ENCODE measurements at places on chromosomes 12 and 14.
A peak's percentile ranks its signal among the peaks of the same experiment; 100 is the strongest.

- no peak for DNase-seq
Observed at GRCh38 chr14:44639781-44640385, 132.8 kb upstream of the FSCB start.

DNA sequence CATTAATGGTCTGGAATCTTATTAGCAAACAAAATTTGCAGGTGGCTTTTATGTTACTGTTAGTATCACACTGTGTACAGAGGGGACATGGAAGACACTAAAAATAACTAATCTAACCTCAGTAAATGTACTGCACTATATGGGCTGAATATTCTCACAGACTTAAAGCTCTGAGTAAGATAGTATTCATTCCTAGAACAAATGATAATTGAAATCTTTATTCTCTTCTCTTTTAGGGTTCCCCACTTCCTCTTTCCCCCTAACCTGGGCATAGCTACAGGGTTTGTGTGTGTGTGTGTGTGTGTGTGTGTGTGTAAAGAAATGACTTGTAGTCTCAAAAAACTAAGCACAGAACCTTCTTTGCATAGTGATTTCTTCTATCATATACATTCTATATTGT, 21.4 kb upstream of the HECTD1 start:
- DNase-seq: no peak

DNA sequence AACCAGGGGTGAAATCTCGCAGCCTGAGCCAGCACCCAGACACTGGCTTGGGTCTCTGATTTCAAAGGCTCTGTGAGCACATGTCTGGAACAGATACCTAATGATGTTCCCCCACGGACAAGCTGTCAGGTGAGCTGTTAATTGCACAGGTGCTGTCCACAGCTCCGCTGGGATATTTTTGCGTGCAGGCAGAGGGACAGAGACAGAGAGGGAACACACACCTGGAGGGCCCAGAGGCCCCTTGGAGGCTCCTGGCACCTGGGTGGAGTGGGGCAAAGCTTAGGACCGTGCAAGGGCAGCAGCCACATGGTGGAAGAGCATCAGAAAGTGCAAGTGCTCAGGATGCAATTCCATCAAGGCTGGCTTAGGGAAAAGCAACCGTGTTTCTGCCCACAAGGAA, 57.3 kb downstream of the ARL6IP4 start:
- DNase-seq: no peak

- DNase-seq: no peak
Observed at GRCh38 chr12:104579718-104580495, 123.2 kb downstream of the CHST11 start.

DNA sequence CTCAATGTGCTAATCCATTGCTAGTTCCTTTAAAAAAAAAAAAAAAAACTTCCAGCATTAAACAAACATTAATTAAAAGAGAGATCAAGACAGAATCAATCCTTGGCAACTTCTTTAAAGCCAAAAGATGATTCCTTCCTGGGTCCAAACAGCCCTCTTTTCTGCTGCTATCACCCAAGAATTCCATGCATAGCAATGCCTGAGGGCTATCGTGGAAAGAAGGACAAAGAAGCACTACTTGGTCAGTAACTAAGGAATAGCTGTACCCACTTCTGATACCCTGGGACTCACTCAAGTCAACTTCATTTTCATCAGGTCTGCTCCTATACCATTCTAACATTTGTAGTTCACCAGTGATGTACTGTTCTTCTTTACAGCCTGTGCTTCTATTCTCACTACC, 51.8 kb downstream of the SLC38A2 start:
- no peak for DNase-seq

GRCh38 chr12:65603438-65604351, 220.6 kb upstream of the HMGA2 start:
- no peak for DNase-seq

- no peak for DNase-seq
Observed at GRCh38 chr12:21413369-21414277, 23.8 kb upstream of the PYROXD1 start.

DNA sequence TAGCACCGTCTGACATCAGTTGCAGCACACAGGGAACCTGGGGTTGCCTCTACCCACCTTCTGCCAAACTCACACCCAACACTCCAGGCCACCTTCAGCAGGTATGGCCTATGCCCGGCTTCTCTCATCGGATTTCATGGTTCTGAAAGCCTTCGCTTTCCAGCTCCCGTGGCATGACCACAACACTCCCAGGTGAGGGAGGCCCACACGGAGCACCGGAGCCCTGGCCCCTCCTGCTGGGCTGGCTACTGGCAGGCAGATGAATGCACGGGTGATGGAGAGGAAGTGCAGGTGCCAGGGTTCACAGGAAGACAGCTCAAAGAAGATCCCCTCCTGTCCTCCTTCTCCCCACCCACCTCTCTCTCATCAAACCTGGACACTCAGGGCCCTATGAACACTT, 37.2 kb downstream of the CACNA2D4 start:
- DNase-seq: no peak

DNA sequence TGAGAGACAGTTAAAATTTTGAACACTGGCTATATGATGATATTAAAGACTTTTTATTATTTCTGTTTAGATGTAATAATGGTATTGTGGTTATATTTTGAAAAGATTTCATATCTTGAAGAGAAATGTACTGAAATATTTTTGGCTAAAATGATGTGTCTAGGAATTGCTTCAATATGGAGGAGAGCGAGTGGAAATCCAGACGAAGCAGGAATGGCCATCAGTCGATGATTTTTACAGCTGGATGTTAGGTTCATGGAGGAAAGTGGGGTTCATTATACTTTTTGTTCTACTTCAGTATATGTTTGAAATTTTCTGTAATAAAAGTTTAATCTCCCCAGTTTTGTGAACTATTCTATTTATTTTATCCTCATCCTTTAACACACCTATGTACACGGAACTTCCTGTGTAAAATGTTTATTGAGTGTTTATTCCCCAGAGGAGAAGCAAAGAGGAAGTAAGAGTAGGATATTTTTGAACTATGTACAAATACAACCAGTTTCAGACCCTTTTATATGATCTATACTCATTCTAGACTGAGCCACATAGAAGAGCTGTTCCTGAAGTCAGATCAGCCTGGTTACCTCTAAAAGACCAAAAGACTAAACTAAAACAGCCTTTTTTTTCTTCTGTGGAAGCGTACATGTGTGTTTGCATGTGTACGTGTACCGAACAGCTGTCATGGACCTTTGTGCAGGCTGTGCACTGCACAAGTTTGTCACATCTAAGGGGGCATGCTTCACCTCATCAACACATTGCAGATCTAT, 211.0 kb upstream of the NUDT4 start:
- DNase-seq: no peak

DNA sequence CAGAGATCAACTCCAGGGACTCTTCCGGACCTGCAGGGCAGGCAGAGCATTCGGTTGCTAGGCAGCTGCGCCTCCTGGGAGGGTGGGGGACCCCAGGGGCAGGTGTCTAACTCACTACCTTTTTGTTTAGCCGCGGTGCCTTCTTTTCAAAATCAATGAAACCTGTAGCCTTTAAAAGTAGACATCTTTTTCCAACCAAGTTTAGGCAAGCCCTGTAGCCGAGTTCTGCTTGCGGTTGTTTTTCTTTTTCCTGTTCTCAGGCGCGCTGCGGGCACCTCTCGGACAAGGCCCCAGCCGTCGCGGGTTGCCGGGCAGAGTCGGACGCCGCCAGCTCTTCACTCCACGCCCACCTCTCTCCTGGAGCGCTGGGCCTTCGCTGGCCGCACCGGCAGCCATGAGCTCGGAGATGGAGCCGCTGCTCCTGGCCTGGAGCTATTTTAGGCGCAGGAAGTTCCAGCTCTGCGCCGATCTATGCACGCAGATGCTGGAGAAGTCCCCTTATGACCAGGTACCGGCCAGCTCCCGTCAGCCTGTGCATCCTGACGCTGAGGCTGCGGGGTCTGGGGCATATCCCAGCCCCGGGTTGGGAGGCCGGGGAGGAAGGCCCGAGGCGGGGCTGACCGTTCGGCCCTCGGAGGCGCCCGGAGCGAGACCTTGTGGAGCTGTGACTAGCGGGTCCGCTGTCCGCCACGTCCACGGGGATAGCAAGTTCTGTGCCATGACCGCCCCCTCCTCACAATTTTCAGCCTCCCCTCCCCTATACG, at the start of gene TTC8:
TTC8 (plus strand) TSS at position 338 of the 764 bp plus-strand sequence; CDS start at position 395, 57 bp downstream.
- DNase-seq: peak; percentile 68

GRCh38 chr12:127685491-127685890, 581.5 kb upstream of the TMEM132C start:
- no peak for DNase-seq

GRCh38 chr12:8080120-8080519, 2.0 kb upstream of the NECAP1 start:
- no peak for DNase-seq

DNA sequence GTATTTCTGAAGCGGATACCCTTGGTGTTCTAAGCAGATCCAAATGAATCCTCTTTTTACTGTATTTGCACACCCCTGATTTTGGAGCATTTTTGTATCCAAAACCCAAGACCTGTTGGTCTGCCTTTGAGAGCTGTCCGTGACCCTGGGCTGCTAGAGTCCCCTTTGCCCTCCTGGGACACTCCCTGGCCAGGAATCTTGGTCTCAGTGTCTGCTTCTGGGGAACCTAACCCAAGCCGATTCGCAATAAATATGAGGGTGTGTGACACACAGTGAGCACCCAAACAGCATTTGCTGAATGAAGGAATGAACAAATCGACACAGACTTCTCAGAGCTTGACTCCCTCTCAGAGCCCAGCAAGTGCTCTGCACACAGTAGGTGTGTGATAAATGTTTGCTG, 92.9 kb downstream of the SCARB1 start:
- DNase-seq: no peak

DNA sequence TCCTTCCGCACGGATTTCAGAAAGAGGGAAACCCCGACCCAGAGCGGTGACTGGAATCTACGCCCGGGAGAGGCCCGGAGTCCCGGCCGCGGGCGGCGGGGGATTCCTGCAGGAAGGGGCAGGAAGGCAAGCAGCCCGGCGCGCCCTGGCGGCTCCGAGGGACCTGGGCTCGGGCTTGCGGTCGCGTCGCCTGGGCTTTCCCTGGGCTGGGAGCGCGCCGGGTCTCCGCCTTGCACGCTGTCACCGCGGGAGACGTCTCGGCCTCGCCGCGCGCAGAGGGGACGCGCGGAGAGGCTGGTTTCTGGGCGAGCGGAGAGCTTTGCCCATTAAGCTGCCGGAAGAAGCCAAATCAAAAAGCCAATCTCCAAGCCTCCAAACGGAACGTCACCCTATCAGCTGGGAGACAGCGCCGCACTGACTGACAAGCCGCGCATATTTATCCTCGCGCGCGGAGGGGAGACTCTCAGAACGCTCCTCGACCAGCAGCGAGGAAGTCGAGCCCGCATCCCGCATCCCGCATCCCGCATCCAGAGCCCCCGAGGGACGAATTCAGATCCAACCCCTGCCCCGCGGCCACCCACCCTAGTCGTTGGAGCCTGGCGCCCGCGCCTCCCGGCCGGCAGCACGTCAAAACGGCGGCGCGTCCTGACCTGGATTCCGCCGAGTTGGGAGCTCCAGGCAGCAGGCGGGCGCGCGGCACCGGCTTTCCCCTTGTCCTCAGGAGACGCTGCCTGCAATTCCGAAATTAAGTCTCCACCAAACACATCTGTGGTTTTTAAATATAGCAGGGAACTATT, at the start of gene SLC8A3:
SLC8A3 (minus strand) TSS at position 293 of the 797 bp plus-strand sequence. CDS start 20,529 bp downstream, outside the sequence.
- DNase-seq: no peak

DNA sequence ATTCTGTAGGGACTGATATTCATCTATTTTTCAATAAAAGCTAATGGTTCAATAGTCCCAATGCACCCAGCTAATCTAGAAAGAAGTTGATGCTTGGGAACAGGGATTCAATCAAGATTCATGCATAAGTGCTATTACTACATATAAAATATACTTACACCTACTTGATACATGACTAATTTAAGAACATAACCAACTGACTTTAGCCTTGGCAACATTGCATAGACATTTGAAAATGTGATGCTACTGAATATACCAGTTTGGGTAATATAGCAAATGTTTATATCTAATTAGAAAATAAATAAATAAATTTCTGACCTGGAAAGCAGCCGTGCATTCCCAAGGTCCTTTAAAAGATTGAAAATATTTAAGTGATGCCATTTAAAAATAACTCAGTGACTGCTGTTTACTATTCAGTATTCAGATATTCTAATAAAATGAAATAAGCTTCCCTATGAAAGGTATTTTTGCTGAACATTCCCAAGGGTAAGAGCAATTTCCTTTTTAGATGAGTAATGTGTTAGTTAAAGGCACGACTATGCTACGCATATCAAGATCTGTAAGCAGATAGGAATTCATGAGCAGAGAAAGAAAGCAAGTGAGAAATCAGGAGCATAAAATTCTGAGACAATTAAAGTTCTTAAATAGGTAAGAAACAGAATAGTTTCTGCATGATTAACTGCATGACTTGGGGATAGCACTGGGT, 160.6 kb upstream of the SYT1 start:
- DNase-seq: no peak

DNA sequence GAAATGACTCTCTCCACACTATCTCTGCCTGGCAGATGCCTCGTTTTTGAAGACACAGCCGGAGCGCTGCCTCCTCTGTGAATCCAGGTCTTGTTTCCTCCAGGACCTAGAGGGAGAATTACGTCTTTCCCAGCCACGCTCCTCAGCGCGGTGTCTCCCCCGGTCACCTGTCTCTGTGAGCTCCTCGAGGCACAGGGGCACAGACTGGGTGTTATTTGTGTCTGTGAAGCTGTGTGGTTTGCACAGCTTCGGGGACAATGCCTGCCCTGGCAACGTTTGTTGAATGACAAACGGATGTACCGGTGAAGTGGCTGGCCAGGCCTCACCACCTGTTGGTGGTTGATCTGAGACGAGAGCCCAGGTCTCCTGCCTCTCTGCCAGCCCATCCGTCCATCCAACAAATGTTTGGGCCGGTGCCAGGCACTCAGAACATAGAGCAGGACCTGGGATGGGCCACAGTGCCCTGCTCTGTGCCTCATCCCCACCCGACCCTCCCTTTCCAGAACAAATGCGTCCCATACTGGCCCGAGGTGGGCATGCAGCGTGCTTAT, 6.1 kb downstream of the PTPN6 start:
- DNase-seq: no peak

DNA sequence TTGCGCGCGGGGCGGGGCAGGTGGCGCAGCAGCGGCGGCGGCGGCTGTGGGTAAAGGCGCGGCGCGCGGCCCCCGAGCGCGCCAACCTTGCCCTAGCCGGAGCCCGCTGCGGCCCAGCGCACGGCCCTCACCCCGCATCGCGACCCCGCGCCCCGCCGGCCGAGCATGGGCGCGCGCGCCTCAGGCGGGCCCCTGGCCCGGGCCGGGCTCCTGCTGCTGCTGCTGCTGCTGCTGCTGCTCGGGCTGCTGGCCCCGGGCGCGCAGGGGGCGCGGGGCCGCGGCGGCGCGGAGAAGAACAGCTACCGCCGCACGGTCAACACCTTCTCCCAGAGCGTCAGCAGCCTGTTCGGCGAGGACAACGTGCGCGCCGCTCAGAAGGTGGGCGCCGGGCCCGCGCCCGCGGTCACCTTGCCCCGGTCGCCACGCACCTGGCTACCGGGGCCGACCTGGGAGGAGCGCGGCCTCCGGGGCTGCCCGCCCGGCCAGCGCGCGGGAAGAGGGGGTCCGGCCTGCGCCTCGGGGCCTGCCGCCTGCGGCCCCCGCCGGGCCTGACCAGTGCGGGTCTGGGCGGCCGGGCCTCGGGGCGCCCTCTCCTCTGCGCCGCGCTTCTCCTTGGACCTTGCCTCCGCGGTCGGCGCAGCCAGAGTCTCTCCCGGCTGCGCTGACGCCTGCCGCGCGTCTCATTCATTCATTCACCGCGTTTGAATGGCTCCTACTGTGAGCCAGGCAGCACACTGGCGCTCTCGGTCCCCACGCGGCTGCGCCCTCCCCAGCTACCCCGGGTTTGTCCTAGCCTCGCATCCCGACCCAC, at the start of gene BRI3BP:
BRI3BP (plus strand) TSS at position 20 of the 811 bp plus-strand sequence; CDS start at position 166, 146 bp downstream.
- DNase-seq: peak; percentile 75

- DNase-seq: no peak
Observed at GRCh38 chr12:93944201-93944600, 204.2 kb upstream of the PLXNC1 start.

- no peak for DNase-seq
Observed at GRCh38 chr14:24911324-24912109, 138.4 kb downstream of the STXBP6 start.
